Endothelial cell (in vitro differentiated cells): ENCODE measurements at places on chromosomes 6 and 20.

DNA sequence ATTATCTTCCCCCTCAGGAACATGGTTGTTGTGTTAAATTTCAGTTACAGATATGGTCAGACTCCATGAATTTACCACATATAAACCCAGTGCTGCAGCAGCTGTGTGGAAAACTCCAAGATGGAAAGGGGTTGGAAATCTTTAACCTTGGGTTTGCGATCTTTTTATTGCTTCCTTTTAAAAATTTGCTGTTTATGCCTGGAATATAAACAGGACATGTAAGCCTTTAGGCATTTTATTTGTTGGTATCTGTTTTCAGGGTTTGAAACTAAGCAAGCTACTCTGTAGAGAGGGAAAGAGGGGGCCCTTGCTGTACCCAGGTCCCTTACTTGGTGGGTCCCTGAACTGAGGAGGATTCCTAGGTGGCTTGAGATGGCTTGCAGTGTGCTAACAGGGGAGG lies 778 bp downstream of the PKIG start:
- no peak for DNase-seq

DNA sequence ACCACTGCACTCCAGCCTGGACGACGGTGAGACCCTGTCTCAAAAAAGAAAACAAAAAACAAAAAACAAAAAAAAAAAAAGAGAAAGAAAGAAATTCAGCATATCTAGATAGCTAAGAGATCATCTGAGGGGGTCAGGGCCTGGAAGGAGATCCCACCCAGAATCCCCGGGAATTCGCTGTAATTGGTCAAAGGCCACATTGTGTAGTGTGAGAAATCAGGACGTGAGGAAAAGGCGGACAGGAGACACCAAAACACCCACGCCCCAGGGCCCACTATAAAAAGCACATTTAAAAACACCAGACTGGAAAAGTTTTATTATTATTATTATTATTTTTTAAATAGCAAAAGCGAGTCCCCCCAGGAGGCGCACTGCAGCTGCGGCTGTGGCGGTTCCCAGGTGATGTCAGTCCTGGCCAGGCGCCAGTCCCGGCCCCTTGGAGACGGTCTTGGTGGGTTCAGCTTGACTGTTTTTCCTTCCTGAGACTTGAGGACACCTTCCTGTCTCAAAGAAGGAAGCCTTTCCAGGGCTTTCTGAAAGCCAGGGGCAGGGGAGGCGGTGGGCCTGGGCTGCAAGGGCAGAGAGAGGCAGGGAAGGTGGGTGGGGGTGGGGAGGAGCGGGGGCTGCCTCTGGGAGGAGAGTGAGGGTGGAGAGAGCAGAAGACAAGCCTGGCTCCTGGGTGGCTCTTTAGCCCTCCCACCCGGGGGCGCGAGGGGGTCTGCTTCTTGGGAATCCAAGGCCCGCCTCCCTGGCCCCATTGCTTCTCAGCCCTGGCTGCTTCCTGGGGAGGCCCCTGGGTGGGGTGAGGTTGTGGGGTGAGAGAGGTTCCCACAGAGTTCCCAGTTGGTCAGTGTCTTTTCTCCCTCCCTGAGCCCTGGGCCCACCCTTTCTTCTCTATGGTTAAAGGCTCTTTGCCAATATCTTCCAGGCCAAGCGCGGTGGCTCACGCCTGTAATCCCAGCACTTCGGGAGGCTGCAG lies 14.5 kb downstream of the TCF15 start:
- no peak for DNase-seq

DNA sequence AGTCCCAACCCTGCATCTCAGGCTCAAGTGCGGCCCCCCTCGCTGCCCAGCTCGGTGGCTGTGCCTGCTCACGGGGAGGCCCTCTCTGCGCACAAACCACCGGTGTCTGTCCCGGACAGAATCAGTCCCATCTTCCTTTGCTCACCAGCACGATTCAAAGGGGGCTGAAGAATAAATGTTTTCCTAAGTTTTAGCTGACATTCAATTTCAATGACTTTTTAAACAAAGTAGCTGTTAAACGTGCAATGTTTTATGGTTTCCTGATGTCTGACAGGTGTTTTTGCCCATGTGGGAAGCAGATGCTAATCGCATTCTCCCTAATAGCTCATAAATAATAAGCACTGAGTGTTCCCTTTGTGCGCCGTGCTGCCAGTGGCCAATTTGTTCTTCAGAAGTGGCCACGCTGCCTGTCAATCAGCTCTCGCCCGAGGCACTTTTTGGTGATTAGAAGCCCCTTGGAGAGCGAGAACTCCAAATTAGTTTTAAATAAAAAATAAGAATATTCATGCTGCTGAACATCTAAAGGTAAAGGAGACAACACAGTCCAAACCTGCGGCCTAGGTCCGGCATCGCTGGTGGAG lies 26.3 kb downstream of the BHLHE23 start:
- no peak for DNase-seq

GRCh38 chr6:166739976-166740318 lies 112.9 kb upstream of the RPS6KA2 start:
- DNase-seq = no peak

DNA sequence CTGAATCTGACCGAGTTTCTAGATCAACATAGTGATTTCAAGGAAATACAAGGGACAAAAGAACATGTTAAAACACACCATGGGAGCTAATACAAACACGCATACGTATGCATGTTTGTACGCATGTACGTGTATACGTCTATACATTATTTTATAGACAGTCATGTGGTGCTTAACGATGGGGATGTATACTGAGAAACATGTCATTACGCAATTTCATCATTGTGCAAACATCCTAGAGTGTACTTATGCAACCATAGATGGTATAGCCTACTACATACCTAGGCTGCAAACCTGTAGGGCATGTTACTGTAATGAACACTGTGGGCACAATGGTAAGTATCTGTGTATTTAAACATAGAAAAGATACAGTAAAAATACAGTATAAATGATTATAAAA lies 25.0 kb upstream of the NELFCD start:
- DNase-seq = no peak

DNA sequence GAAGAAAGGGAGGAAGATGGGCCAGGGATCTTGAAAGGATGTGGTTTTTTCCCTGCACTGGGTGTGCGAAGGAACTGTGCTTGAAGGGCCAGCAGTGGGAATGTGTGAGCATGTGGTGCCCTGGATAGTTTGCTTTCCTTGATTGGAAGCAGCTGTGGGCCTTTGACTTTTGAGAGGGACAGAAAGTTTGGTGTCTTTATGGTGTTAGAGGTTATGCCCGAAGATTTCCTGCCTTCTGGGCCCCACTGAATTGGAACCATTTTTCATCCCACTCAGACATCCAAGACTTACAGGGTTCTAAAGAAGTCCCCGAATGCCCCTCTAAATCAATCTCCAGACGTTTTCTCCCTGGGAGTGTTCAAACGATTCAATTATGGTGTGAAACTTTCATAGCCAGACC lies 23.5 kb upstream of the EDN3 start:
- DNase-seq = no peak

- DNase-seq = no peak
These were observed 163.2 kb upstream of the TAB2 start for GRCh38 chr6:149154261-149154821.

DNA sequence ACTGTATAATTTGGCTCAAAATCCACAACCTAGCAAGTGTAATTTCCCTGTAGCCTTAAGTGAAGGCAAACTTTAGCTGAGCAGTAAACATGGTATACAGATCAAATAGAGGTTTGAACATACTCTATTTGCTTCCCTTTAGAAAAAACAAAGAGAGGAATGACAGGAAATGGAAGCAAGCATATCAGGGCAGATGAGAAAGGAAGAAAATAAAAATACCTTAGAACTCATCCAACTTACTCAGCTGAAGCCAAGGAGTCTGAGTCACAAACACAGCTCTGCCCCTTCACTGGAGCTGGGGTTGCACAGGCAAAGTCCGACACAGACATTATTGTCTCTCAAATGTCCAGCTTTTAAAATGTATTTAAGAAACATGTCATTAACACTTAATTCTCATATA lies 379.9 kb upstream of the IRAK1BP1 start:
- no peak for DNase-seq
